ENCODE measurements at places on chromosomes 12 and 14.

- DNase-seq = no peak
Measured at GRCh38 chr12:51753980-51754675, 94.4 kb downstream of the FIGNL2 start.

DNA sequence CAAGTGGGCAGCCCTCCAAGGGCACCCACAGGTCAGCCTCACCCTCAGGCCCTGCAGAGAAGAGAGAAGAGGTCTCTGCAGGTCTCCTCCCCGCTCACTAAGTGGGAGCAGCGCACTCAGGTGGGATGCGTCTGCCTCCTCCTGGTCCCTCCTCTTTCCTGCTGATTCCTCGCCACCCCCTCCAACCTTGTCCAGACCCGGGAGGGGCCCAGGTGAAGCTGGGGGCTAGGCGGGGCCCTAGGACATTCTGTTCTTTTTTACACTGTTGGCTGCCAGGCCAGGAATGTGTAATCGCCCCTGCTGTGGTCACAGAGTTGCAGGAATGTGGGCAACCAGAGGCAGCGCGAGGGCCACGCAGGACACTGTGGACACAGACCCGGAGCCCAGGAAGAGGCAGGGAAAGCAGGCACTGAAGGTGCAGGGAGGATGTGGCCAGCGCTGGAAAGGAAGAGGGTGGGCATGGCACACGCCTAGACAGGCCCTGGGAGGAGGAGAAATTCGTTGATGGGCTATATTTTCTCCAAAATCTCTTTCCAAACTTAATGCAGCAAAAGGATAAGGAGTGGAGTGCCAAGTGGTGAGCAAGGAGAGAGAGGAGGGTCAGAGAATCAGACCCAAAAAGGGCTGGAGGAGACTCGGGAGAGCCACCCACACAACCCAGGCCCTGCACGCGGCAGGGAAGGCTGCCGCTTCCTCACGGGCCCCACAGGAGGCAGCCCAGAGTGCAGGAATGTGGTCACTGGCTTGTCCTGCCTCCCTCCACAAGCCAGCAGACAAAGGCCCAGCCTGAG is 911 bp upstream of the SCNN1A start:
- no peak for DNase-seq

GRCh38 chr12:59079002-59079401 is 158.7 kb upstream of the LRIG3 start:
- no peak for DNase-seq

- no peak for DNase-seq
Measured at GRCh38 chr12:25500651-25501050, 52.4 kb downstream of the LMNTD1 start.

DNA sequence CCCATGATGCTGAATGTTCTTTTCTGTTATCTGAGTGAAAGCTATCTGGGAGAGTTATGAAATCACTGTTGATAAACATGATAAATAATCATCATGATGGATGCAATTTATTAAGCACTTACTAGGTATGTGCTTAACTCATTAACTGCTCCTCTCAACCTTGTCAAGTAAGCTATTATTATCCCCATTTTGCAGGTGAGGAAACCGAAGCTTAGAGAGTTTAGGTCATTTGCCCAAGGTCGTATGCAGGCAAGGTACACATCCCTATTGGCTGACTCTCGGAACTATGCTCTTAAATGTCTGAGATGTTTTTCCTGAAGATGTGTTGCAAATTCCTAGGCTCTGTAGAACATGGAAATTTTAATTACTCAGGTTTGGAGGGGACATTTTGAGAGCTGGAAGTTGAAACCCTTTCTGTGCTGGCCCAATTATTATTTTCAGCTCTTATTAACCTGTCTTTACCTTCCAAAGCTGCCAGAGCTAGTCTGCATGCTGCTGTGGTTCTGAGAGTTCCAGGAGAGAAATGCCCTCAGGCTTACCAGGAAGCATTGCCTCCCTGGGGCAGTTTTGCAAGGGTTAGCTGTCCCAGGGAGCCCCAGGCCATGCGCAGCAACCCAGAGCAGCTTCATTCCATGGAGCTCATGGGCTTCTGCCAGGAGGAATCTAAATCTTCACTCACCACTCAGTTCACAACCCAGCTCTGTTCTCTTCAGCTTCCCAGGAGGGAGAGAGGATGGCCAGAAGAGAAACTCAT is 55.6 kb upstream of the OAS1 start:
- no peak for DNase-seq

- DNase-seq = no peak
Measured at GRCh38 chr14:98999901-99000300, 272.1 kb downstream of the BCL11B start.

GRCh38 chr12:118925826-118926225 is 55.5 kb upstream of the SRRM4 start:
- DNase-seq = no peak

DNA sequence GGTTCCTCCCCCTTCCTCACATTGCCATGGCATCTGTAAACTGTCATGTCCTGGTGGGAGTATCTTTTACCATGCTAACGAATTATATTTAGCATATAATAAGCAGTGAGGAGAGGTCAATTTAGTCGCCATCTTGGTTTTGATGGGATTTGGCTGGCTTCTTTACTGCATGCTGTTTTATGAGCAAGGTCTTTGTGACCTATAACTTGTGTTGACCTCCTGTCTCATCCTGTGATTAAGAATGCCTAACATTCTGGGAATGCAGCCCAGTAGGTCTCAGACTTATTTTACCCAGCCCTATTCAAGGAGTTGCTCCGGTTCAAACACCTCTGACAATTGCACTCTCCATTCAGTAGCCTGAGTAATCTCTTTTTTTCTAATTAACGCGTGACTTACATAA is 2.1 kb upstream of the EIF4B start:
- no peak for DNase-seq

DNA sequence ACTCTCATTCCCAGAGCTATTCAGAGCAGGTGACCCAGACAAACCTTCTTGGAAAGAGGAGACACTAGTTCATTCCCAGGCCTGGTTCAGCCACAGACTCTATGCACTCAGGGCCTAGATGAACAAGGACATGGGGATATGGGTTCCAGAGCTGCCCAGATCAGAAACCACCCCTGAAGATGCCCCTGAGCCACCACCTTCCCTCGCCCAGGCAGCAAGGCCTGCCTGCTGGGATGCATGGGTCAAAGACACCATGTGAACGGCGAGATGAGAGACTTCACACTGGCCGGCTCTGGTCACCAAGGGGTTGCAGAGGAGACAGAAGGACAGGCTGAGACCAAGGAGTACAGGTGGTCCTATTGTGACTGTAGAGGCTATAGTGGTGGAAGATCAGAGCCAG is 4.1 kb downstream of the SERPINA12 start:
- DNase-seq = no peak

DNA sequence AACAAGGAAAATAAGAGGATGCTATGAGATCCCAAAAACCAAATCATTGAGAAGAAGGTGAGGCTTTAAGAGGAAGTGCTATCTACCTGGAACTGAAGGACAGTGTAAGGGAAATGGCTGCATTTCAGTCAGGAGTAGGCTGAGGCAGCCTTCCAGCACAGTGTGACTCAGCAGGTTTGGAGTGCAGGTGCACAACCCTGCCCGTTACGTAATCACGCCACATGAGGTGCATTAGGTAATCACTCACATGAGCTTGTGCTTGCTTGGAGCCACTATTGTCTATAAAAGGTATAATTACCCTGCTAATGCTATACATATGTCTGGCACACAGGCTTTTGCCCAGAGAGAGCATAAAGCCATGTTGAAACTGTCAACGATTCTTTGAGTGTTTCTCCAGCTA is 74.9 kb downstream of the DIO2 start:
- DNase-seq = no peak

- no peak for DNase-seq
Measured at GRCh38 chr14:72451054-72451972, 442.6 kb downstream of the DPF3 start.

DNA sequence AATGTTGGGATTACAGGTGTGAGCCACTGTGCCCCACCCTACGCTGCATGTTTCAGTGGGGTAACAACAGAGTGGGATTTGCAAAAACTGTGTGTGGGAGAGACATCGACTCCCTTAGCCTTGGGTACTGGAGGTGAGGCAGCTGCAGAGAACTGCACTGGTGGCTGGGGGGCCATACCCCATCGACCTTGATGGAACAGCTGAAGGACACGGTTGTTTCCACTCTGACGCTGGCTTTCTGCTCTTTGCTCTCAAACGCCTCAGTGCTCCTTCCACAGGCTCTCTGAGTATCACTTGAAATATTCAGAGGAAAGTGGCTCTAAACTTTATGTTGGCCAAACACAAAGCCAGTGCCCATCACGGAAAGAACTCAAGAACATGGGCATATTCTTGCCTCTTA is 30.8 kb upstream of the LRRC10 start:
- no peak for DNase-seq
